Erythroblast (primary cell): ENCODE measurements at places on chromosomes 4 and X.
A peak's percentile ranks its signal among the peaks of the same experiment; 100 is the strongest.

- DNase-seq, result no peak
Observed at GRCh38 chr4:128384765-128385598, 97.4 kb upstream of the PGRMC2 start.

DNA sequence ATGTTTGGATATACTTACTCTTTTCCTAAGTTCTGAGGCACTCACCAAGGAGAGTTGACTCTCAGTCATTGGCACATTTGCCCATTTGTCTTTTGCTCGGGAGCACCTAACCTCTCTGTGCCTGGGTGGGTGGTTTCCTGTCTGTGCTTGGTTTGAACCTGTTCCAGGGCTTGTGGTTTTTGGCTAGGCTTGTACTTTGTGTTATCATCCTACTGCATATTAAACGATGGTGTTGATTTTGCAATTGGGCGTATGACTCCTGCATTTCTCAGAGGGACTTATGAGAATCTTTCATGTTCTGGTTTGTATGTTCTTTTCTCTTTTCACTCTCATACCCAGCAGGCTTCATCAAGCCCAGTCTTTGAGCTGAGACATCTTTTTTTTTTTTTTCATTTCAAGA lies 161.7 kb downstream of the BTC start:
- peak; percentile 63 for DNase-seq

DNA sequence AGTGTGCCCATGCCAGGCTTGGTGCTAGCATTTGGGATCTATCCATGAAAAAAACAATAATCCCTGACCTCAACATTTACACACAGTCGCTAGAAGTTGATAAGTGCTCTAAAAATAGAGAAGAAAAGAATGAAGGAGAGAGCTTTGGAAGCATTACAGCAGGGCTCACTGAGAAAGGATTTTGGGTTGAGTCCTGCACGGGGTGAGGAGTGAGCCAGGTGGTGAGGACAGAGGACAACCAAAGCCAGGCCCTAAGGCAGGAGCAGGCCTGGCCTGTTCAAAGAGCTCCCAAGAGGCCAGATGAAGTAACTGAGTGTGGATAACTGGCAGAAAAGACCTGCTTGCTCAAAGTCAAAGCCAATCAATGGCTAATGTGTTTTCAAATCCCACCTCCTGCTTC lies 20.7 kb upstream of the PROM1 start:
- DNase-seq, result no peak

- peak; percentile 17 for DNase-seq
Observed at GRCh38 chr4:144645631-144646522, at the start of gene HHIP. TSS of gene HHIP (plus strand) at chr4:144646156. CDS start at chr4:144646676, 520 bp downstream.

DNA sequence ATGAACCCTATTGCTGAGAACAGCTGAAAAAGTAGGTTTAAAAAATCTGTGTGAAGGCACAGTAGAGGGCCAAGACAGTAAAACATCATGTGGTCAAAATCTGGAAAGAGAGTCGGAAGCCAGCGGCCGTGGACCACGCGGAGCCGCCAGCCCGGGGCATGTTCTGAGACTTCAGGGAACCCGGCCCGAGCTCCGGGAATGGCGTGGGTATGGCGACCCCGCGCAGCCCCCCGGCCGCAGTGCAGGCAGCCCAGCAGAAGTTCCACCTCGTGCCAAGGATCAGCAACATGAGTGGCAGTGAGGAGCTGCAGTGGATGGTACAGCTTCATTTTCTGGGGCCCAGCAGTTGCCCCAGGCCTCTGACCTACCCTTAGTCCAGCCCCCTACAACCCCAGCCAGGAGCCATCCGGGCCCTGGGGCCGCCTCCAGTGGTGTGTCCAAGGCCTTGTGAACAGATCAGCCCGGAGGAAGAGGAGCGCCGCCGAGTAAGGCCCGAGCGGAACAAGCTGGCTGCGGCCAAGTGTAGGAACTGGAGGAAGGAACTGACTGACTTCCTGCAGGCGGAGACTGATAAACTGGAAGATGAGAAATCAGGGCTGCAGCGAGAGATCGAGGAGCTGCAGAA lies 94.2 kb downstream of the LARP1B start:
- DNase-seq, result no peak

DNA sequence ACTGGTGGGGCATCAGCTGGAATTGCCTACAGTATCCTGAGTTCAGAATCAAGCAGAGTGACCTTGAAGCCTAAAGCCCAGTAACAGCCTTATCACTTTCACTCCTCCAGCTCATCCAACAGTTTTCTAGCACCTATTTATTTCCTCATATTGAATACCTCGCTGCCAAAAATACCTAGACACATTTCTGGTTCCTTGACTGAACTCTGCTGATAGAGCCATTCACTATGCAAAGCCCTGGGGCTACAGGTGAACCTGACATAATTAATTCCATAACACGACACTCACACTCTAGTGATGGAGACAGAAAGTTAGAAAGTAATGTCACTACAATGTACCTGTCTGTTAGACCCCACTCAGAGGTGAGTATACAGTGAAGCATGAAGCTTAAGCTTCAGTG lies 149.0 kb upstream of the STX18 start:
- DNase-seq, result no peak

- no peak for DNase-seq
Observed at GRCh38 chr4:101089168-101089567, 258.2 kb downstream of the PPP3CA start.

DNA sequence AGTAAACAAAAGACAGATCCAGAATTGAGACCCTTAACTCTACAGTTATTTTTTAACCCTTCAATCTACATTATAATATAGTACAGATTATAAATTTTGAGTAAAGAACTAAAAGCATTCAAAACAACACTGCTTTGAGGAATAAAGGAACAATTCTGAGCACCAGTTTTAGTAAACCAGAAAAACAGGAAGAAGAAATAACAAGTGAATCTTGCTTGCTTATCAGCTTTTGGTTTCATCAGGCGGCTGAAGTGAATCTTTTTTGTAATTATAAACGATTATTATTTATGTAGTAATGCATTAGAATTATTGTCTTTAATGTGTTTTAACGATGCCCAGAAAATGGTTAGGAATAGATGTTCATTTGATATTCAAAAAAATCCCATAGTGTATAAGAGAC lies 305.4 kb downstream of the ARAP2 start:
- no peak for DNase-seq

GRCh38 chr4:184388106-184388505 lies 86.2 kb downstream of the IRF2 start:
- DNase-seq, result peak; percentile 43

DNA sequence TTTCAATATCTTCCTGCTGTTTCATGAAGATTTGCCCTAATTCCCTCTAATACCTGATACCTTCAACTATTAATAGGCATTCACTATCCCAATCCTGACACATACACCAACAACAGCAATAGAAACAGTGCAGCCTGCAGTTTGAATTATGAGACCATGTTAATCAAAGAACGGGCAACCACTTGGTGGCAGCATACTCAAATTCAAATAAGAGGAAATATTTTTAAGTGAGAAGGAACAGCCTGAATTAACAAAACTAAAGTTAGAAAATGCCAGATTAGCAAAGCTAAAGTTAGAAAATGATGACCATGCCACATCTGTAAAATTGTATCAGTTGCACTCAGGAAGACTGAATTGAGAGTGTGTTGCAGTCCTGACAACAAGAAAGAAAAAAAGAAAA lies 204.9 kb downstream of the SMARCA1 start:
- no peak for DNase-seq

GRCh38 chrX:7987160-7988012 lies 60.2 kb upstream of the PNPLA4 start:
- DNase-seq, result no peak

DNA sequence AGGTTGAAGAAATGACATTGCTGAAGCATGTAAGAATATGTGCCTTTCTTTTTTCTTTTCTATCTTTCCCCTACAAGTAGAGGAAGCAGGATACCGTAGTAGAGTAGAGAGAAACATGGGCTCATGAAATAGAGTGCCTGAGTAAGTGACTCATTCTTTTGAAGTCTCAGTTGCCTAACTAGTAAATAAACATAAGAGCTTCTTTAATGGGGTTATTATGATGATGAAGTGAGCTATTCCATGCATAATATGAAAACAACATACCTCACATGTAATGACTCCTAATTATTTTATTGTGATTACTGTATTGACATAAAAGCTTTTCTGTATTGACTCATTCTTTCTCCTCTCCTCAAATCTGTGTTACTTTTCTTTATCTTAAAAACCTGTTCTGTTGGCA lies 1538.2 kb downstream of the TECRL start:
- no peak for DNase-seq

DNA sequence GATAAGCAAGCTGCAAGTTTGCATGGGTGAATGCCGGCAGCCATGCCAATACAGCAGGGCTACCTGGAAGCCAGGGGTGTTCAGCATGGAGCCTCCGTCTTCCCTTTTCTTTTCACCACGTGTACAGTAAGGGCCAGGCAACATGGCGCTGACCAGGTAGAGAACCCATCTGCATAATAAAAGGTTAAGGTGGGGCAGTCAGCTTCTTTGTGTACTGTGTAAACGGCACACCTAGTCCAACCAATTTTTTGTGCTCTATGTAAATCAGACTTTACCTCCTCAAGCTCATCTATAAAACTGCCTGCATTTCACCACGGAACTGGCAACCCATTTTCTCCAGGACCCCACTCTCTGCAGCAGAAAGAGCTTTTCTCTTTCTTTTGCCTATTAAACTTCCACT lies 286.8 kb upstream of the VCX3A start:
- no peak for DNase-seq

DNA sequence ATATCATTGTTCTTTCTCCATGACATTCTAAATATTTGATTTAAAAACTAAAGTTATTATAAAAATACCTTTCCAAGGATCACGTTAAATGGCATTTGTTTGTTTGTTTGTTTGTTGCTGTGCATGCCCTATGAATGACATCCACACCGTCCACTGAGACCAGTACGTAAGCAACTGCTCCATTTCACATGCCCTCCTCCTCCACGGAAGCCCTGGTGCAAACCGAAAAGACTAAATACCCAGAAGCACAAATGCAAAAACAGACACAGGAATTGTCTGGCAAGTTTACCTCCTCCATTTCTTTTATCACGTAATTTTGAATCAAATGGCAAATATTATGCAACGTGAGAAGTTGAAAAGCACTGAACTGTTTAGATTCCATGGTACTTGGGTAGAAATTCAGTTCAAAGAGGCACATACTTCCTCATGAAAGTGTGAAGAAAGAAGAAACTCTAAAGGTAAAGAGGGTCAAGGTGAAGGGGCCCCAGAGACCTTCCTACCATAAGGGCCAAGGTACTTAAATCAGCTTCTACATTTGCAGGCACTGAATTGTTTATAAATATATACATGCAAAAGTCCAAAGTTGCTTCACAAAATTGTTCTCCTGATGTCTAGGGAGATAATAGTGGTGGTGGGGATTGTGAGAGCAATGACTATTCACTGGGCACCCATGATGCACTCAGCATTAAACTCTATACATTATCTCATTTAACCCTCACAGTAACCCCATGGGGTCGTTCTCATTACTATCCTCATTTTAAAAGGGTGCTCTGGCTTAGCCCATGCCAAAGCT lies 23.4 kb downstream of the IRF2 start:
- DNase-seq, result no peak
